ENCODE measurements at places on chromosomes 6 and 20.

GRCh38 chr20:4167261-4168021 lies 152.1 kb upstream of the RNF24 start:
- no peak for DNase-seq

DNA sequence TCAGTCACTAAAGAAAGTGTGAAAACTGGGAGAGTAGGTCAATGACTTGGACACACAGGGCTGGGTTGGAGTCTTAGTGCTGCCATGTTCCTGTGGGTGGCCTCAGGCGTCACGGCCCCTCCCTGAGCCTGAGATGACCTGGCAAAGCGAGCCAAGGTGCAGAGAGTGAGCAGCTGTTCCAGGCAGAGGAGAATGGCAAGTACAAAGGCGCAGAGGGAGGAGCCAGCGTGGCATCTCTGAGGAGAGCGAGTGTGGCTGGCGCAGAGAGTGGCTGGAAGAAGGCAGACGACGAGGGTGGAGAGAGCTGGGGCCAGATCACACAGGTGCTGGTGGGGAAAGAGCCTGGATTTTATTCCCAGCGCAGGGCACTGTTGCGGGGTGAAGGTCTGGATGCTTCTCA lies 20.6 kb upstream of the CHMP4B start:
- DNase-seq = no peak

DNA sequence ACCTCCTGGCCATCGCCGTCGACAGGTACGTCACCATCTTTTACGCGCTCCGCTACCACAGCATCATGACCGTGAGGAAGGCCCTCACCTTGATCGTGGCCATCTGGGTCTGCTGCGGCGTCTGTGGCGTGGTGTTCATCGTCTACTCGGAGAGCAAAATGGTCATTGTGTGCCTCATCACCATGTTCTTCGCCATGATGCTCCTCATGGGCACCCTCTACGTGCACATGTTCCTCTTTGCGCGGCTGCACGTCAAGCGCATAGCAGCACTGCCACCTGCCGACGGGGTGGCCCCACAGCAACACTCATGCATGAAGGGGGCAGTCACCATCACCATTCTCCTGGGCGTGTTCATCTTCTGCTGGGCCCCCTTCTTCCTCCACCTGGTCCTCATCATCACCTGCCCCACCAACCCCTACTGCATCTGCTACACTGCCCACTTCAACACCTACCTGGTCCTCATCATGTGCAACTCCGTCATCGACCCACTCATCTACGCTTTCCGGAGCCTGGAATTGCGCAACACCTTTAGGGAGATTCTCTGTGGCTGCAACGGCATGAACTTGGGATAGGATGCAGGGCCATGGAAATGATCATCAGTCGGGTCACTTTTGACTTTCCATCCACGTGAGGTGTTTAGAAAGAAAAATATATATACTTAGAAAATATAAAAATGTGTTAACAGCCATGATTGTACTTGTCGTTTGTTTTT lies 868 bp downstream of the MC3R start:
- no peak for DNase-seq

DNA sequence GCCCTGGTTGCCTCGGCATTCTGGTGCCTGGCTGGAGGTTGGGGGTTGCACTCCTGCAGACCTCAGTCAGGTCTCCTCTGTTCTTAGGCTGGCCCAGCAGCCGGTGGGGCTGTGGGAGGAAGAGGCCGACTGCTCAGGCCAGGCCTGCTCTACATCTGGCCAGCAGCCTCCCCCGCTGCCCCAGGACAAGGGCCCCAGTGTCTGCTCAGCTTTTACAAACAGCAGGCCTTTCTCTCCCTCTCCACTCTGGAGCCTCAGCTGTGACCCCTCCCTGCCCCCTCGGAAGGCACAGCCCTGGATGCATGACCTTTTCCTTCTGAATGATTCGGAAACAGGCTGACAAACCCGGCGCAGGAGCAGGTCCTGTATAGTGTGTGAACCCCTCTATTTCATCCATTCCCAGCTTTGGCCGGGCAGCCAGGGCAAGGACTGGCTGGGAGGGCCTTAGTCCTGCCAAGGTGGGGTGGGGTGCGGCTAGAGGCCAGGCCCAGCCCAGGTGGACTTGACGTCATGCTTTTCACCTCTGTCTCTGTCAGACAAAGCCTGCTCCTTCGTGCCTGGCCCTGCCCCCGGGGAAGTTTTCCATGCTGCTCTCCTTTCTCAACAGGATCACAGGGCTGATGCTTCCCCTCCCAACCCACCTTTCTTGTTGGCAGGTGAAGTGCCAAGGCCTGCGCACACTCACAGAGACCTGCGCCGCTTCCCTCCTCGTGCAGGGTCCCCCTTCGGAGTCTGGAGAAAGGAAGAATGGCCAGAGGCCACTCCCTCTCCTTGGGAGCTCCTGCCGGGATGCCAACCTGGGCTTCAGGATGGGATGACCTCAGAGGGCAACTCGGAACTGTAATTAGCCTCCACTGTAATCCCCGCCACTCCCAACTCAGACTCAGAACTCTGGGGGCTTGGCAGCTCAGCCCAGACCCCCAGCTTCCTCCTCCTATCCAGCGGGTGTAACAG lies 10.1 kb upstream of the ITPR3 start:
- DNase-seq = no peak

DNA sequence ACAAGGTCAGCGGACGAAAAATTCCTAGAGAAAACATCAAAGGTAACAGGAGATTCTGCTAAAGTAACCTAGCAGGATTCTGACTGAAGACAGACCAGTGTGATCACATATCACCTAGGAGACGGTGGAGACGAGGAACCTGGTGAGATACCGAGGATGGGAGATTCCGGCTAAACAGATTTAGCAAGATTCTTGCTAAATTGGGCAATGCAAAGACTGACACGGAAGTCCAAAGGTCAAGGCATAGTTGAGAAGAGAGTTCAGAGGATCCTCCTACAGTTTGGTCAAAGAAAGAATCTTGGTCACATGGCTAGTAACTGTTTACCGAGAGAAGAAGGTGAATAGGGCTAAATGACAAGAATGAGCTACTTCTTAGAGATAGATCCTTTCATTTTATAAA lies 61.1 kb downstream of the TMEM170B start:
- DNase-seq = no peak

- DNase-seq = no peak
These were observed 47.4 kb upstream of the HS3ST5 start for GRCh38 chr6:114390176-114390575.

- DNase-seq = no peak
These were observed 531.7 kb downstream of the TFAP2B start for GRCh38 chr6:51350308-51350904.

GRCh38 chr6:159169557-159170332 lies 545 bp downstream of the FNDC1 start:
- DNase-seq = no peak

GRCh38 chr6:293193-294174 lies 1.2 kb downstream of the DUSP22 start:
- DNase-seq = no peak

DNA sequence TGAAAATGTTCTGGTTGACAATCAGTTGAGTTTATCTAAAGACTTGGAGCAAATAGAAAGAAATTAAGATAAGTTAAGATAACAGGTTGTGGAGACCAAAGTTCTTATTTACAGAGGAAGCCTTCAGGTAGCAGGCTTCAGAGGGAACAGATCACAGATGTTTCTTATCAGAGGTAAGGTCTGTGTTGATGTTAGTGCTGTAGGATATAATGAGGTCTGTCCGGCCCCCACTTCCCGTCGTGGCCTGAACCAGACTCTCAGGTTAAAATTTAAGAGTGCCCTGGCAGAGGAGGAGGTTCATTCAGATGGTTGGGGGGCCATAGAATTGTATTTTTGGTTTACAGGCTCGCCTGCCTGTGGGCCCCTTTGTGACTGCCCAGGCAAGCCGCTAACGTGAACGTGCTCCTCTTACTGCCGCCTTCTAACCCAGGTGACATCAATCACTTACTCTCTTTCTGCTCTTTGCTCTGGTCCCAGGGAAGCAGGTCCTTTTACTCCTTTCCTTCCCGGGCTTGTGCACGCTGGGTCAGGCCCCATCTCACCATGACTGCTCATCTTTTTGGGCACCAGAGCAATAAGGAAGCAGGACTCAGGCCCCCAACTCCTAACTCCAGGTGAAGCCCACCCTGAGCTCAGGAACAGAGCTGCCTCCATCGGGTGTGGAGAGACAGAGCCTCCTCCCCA lies 18.3 kb upstream of the UNC93A start:
- no peak for DNase-seq

- DNase-seq = no peak
These were observed 73.7 kb upstream of the EXOC2 start for GRCh38 chr6:766625-767024.

DNA sequence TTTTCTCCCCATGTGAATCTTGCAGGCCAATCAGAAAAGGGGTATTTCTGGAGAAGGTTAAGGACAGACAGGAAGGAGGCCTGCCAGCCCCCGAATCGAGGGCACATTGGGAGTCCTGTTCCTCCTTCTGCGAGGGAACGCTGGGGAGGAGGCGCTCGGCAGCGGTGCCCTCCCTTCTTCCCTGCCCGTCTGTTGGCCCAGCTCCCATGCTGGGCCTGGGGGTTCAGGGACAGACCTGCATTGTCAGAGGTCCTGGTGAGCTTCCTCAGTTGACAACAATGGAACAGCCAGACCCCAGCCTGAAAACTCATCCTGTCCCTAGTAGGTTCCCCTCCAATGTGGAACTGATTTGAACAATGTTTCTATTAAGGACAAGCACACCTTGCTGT lies 15.1 kb upstream of the SYNJ2 start:
- no peak for DNase-seq

GRCh38 chr6:167856999-167857660 lies 30.4 kb downstream of the AFDN start:
- DNase-seq = no peak

DNA sequence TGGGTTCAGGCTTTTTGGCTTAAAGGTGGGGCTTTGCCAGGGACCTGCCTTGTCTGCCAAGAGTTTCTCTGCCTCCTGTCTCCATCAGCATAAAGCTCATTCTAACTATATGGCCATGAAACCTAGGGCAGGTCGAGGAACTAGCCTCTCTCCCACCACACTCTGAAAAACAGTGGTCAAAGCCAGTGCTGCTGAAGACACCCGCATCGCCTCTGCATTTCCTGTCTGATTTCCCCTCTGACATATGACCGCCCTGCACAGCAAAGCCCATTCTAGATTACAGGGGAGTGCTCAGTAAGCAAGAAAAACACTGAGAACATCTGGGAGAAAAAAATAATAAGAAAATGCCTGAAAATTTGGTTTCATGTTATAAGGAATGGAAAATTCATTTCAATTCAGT lies 573.6 kb downstream of the PRKN start:
- no peak for DNase-seq

GRCh38 chr6:27333642-27334040 lies 21.6 kb upstream of the POM121L2 start:
- DNase-seq = no peak

GRCh38 chr6:147806697-147807096 lies 298.2 kb downstream of the SAMD5 start:
- no peak for DNase-seq

- no peak for DNase-seq
These were observed 1.6 kb upstream of the LY86 start for GRCh38 chr6:6586671-6587526.

DNA sequence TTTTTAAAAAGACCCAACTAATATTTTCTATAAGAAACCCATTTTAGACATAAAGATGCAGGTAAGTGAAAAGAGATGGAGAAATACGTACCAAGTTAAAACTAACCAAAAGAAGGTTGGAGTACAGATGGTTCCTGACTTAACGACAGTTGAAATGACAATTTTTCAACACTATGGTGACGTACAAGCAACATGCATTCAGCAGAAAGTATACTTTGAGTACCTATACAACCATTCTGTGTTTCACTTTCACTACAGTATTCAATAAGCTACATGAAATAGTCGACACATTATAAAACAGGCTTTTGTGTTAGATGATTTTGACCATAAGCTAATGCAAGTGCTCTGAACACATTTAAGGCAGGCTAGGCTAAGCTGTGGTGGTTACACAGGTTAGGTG lies 228.9 kb downstream of the RNGTT start:
- no peak for DNase-seq
